ENCODE measurements at places on chromosomes 4 and X. TPM values are rescaled to one million over a fixed set of nuclear protein-coding genes. Genes with fewer than 3 reads are reported as not detected.

- H3K27ac ChIP-seq: no peak overlapping the region
- no peaks in the 10 kb centered on the region for H3K27me3 ChIP-seq
- DNase-seq: no peak
- no peaks in the 10 kb centered on the region for H3K36me3 ChIP-seq
Observed at GRCh38 chrX:75301060-75301459, 27.2 kb downstream of the UPRT start.

DNA sequence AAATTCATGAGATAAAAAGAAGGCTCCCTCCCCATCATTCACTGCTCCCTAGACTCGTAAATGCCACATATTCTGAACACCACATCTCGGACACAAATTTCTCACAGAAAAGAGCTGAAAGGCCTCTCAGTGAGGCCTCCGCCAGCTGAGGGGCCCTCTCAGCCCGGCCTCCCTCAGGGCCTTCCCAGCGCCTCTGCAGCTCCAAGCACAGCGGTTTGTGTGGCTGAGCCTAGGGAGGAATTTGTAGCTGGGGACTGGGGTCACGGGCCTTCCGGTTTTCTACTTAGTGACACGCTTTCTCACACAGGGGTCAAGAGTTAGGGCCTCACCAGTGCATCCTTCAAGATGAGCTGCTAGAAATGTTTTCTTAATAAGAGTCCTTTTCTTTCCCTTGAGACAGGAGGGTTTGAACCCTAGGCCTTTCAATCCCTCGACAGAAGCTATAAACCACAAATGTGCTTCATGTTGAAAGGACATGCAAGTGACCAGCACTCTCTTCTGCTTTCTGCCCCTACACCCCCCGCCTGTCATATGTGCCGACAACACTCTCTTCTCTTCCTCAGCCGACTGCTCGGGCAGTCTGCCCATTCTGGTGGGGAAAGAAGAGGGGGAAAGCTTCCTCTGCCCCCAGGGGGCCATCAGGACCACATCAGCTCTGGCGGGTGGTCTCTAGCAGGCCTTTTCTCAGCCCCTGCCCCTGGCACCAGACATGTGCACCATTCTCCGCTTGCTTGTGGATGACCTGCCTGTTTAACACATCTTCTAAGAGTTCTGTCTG is 104.9 kb downstream of the CHIC2 start:
- DNase-seq: no peak
- no peaks in the 10 kb centered on the region for H3K36me3 ChIP-seq
- H3K27ac ChIP-seq: no peak overlapping the region
- H3K4me3 ChIP-seq: no peak overlapping the region
- H3K27me3 ChIP-seq: no peaks in the 10 kb centered on the region

DNA sequence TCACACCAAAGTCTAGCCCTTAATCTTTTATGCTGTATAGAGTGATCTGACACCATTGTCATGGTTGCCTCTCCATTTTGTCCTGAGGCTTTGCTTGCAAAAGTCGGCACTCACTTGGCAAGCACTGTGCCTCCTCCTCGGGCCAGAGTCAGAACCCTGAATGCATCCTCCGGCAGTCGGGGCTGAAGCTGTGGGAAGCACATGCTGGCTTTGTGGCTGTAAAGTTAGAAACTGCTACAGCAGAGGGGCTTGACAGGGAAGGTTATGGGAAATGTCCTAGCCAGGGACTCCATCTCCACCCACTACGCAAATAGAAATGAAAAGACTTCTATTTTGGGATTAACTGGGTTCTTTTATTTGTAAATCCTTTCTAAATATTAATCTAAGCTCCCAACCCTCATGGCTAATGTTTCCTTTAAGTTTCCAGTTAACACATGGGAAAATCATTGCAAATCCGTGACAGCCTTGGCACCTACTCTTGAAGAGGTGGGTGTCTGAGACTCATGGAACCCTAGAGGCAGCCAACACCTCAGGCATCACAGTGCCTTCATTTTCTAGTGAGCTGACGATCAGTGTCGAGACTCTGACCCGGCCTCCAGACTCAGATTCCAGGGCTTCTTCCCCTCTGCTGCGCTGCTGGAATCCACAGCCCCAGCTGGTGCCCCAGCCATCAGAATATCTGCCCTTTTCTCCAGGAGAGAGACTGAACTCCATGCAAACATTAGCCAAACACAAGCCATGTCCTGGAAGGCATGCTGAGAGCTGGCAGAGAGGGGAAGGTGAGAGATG is 7.9 kb upstream of the CLDN24 start:
- no peak overlapping the region for H3K4me3 ChIP-seq
- H3K27ac ChIP-seq: no peak overlapping the region
- peaks cover 6% of the 10 kb centered on the region for H3K4me1 ChIP-seq

DNA sequence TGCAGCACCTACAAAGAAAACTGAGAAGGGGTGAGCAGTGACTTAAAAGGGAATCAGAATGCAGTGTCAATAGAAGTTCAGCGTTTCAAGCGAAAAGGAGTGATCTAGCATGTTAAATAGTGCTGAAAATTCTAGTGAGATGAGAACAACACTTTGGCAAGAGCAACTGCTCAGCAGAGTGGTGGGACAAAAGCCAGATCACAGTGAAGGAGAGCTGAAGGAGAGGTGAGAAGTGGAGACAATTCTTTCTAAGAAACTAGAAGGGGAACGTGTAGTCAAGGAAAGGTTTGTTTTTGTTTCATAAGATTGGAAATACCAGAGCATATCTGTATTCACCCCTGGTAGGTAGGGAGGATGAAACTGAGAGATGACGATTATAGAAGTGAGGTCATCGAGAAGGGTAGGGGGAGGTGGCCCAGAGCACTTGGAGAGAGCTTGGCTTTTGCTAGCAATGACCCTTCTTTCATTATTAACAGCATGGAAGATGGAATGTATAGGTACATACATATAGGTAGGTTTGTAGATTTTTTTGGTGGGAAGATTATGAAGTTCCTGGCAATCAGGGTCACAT is 33.7 kb downstream of the SRPX2 start:
- H3K4me3 ChIP-seq: no peak overlapping the region
- peak; percentile 20 for DNase-seq
- no peak overlapping the region for H3K27ac ChIP-seq
- H3K36me3 ChIP-seq: no peaks in the 10 kb centered on the region
- H3K4me1 ChIP-seq: peaks cover 5% of the 10 kb centered on the region
- no peaks in the 10 kb centered on the region for H3K27me3 ChIP-seq

- no peaks in the 10 kb centered on the region for H3K4me1 ChIP-seq
- no peak overlapping the region for H3K27ac ChIP-seq
- peak; percentile 37 for DNase-seq
- no peaks in the 10 kb centered on the region for H3K36me3 ChIP-seq
Observed at GRCh38 chr4:87838890-87839591, 6.3 kb downstream of the MEPE start.

GRCh38 chr4:165325732-165326512 is 1.5 kb upstream of the MSMO1 start:
- DNase-seq: peak; percentile 80
- no peaks in the 10 kb centered on the region for H3K27me3 ChIP-seq
- H3K4me3 ChIP-seq: peak overlapping the region; percentile 77
- H3K36me3 ChIP-seq: peaks cover 3% of the 10 kb centered on the region

The FAT4 gene
- total RNA-seq: 17.8 TPM

DNA sequence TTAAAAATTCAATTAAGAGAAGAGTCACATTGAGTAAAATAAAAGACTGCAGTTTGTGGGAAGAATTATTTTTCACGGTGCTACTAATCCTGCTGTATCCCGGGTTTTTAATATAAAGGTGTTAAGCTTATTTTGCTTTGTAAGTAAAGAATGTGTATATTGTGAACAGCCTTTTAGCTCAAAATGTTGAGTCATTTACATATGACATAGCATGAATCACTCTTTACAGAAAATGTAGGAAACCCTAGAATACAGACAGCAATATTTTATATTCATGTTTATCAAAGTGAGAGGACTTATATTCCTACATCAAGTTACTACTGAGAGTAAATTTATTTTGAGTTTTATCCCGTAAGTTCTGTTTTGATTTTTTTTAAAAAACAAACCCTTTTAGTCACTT is 39.7 kb downstream of the IRS4 start:
- no peaks in the 10 kb centered on the region for H3K27me3 ChIP-seq
- H3K36me3 ChIP-seq: no peaks in the 10 kb centered on the region
- no peak overlapping the region for H3K4me3 ChIP-seq

- no peaks in the 10 kb centered on the region for H3K27me3 ChIP-seq
- H3K4me3 ChIP-seq: no peak overlapping the region
- no peaks in the 10 kb centered on the region for H3K4me1 ChIP-seq
- no peaks in the 10 kb centered on the region for H3K36me3 ChIP-seq
- no peak overlapping the region for H3K27ac ChIP-seq
- DNase-seq: no peak
Observed at GRCh38 chr4:116020141-116020722, 906.8 kb upstream of the NDST4 start.

The GAGE13 gene
- not detected for total RNA-seq

- no peak overlapping the region for H3K4me3 ChIP-seq
- DNase-seq: peak; percentile 92
- peaks cover 19% of the 10 kb centered on the region for H3K4me1 ChIP-seq
- peaks cover 6% of the 10 kb centered on the region for H3K36me3 ChIP-seq
- no peak overlapping the region for H3K27ac ChIP-seq
Observed at GRCh38 chr4:118757761-118758251, 72.6 kb downstream of the METTL14 start.

- no peaks in the 10 kb centered on the region for H3K4me1 ChIP-seq
- no peak overlapping the region for H3K27ac ChIP-seq
- peak; percentile 45 for DNase-seq
Observed at GRCh38 chr4:150501983-150502382, 80.0 kb upstream of the MAB21L2 start.
